ENCODE measurements at places on chromosomes 2 and 18.

GRCh38 chr18:57839942-57840381 is 36.8 kb upstream of the ATP8B1 start:
- DNase-seq = no peak

GRCh38 chr2:2703762-2704427 is 372.8 kb upstream of the MYT1L start:
- DNase-seq = no peak

- DNase-seq = no peak
Measured at GRCh38 chr2:207157731-207158130, 8.0 kb downstream of the KLF7 start.

- DNase-seq = no peak
Measured at GRCh38 chr2:26477911-26478253, at the start of gene OTOF. Gene OTOF, minus strand, starts transcription at chr2:26478124.

GRCh38 chr18:8983195-8983594 is 119.3 kb upstream of the NDUFV2 start:
- DNase-seq = no peak

GRCh38 chr18:56283316-56283715 is 355.1 kb downstream of the TXNL1 start:
- DNase-seq = no peak

DNA sequence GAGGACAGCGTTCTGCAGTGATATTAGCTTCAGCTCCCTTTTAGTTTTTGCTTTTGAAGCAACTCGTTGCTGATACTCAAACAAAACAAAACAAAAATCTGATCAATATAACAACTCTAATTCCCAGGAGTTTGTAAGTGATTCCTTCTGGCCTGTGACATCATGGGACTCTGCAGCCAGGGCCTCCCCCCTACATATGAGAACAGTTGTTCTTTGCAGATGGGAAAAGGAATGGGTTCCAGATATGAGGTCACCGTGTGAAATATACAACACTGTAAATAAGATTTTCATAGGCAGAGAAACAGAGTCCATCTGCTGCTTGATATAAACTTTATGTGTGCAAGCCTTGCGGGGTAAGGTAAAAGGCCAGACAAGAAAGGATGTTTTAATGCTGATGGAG is 56.7 kb downstream of the DIS3L2 start:
- DNase-seq = no peak

- no peak for DNase-seq
Measured at GRCh38 chr2:34069604-34070003, 470.5 kb upstream of the FAM98A start.

- no peak for DNase-seq
Measured at GRCh38 chr18:21069468-21069867, 42.1 kb downstream of the ROCK1 start.

GRCh38 chr2:203122317-203122986 is 107.8 kb downstream of the NBEAL1 start:
- no peak for DNase-seq

DNA sequence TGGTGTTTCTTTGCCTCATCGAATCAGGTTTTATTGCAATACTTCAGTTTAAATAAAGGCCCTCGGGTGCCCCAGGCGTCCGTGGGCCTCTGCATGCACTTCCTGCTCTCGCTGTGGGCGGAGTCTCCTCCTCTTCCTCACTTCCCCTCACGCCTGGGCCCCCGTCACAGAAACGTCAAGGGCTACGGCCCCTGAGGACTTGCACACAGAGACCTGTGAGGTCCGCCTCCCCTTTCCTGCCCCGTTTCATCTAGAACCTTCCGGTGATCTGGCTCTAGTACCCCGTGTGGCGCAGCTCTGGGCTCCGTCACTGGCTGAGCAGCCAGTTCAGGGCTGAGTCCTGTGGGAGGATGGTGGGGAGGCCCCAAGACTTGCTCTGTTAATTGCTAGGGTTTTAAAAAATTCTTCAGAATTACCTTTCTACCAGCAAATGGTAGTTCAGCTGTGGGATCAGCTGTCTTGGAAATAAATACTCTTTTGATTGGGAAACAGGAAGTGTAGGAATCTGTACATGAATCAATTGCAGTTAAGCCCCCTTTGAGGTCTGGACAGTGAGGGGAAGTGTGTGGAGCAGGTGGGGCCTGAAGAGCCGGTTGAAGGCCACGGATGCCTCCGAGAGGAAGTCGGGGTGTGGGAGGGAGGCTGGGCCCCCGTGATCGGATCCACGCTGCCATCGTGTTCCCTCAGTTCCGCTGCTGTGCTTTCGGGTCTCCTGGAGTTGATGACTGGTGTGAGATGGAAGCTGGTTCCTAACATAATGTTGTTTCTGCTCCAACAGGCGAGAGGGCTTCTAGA is 10.2 kb downstream of the NFATC1 start:
- no peak for DNase-seq

DNA sequence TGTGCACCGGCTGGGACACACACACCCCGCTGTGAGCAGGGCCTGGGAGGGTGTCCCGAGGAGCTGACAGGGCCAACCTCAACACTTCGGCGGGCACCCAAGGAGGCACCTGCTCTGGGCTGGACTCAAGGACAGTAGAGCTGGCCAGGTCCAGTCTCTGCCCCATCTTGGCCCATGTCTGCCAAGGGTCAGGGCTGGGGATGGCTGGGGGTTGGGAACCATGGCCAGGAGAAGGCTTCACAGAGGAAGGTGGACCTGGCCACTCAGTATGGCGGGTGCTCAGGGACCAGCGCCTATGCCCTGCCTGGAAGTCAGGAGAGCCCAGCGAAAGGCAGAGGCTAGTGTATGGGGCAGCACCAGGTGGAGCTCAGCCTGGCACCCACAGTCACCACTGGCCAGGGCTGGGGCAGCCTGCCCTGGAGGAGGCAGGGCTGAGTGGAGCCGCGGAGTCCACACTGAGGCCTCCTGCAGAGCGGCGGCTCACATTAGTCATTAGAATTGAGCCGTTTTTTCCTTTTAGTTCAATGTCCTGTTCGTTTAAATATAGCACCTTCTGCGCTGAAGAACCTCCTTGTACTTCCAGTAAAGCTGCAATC is 4.2 kb downstream of the ERFE start:
- no peak for DNase-seq

- no peak for DNase-seq
Measured at GRCh38 chr2:190834890-190835208, 45.8 kb upstream of the GLS start.

- no peak for DNase-seq
Measured at GRCh38 chr2:132638313-132639040, 31.5 kb downstream of the LYPD1 start.

DNA sequence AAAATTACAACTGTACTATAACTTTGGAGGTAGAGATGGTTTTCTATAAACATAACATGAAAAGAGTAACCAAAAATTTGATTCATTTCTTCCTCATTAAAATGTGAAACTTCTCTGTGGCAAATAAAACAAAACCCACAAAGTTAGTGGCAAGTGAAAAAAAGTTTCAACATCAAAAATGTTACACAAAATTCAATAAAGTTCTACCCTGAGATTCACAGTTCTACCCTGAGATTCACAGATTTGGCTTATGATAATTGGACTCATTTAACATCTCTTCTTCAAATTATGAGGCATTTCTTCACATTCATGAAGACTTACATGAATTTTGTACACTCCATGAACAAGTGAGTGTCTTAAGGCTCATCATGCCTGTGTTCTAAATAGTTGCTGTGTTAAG is 51.0 kb downstream of the AAK1 start:
- DNase-seq = no peak

GRCh38 chr2:122528958-122529705 is 773.7 kb downstream of the TSN start:
- no peak for DNase-seq

- DNase-seq = no peak
Measured at GRCh38 chr2:9327873-9328352, 95.4 kb downstream of the ITGB1BP1 start.

Measured in vagina (tissue), 2 donors.